Activated CD4-positive, alpha-beta T cell treated with anti-CD3 and anti-CD28 coated beads for 4 hours (primary cell): ENCODE measurements at places on chromosomes 13 and 19.
A peak's percentile ranks its signal among the peaks of the same experiment; 100 is the strongest.

- no peak for DNase-seq
These were observed 45.0 kb upstream of the IL17D start for GRCh38 chr13:20658451-20659040.

DNA sequence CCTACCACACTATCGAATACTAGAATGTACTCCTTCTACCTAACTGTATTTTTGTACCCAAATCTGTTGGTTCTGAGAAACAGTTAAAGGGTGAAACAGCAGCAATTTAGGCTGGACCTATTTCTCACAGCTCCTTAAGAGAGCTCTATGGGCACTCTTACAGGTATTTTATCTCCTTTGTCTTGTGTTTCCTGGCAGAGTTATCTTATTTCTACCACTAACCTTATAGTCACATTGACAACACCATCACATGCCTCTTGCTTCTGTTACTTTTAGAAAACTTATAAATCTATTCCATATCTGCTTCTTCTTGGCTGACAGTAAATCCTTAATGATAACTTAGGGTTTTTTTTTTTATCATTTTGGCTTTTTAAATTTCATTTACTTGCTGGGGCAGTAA lies 130.7 kb downstream of the MYO16 start:
- no peak for DNase-seq

GRCh38 chr19:21569494-21569865 lies 64.1 kb downstream of the ZNF429 start:
- peak; percentile 7 for DNase-seq

GRCh38 chr13:74825152-74825937 lies 656.6 kb downstream of the TBC1D4 start:
- no peak for DNase-seq

DNA sequence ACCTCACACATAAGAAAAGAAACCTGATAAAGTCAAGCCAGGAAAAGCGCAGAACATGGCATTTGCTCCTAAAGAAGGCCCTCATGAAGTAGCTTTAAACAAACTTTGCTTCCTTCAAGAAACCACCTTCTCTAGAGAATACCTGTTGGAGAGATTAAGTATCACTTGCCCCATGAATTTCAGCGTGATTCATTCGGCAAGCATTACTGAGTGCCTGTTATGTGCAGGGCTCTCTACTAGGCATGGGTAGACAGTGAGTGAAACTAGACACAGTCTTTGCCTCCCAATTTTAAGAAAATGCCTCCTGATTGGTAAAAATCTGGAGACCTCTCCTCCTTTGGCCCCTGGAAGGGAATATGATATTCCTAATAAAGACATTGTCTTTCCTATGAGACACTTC lies 475.8 kb upstream of the NBEA start:
- DNase-seq, result no peak
